ENCODE measurements at places on chromosomes 13 and 19. TPM values are rescaled to one million over a fixed set of nuclear protein-coding genes. Genes with fewer than 3 reads are reported as not detected.

Gene EFNA2
- total RNA-seq, result not detected

DNA sequence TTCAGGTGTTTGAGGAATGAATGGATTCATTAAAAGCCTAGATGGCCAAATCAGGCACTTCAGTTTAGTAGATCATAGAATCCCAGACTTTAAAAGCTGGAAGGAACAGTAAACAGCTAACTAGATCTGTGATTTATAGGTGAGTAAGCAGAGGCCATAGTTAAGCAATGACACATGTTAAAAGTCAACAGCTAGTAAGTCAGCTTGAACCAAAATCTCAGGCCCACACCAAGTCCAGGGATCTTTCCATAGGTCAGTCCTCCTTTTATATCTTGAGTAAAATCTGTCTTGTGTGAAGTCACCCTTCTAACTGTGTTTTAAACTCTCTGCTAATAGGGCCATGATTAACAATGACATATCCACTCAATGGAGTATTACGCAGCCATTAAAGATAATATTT, 275.5 kb upstream of the SOX21 start:
- DNase-seq, result no peak

Gene NTN5
- total RNA-seq, result 1.4 TPM

GRCh38 chr13:104404325-104404724, 1338.1 kb upstream of the SLC10A2 start:
- DNase-seq, result no peak

- peak; percentile 85 for DNase-seq
Observed at GRCh38 chr19:10543420-10544241, at the start of gene ATG4D. Gene ATG4D (plus strand): TSS chr19:10543904. CDS start chr19:10544091, 187 bp downstream.

Gene ACER1
- total RNA-seq, result not detected

Gene MATK
- total RNA-seq, result 1.6 TPM

DNA sequence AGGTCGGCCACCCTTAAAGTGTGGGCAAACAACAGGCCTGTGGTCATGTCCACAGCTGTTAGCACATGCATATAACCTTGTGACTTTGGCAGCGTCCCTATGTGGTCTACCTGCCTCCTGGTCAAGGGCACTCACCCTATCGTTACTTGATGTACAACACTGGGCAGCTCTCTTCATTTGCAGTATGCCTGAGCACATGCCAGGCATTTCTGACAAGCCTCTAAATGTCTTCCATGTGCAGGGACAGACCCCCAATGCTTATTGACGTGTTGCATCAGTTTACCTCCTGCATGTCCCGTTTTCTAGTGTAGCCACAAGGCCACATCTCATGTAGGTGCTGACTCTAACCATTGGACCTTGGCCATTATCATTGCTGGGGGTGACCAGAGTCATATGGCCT, 731.7 kb upstream of the MIR17HG start:
- DNase-seq, result no peak

DNA sequence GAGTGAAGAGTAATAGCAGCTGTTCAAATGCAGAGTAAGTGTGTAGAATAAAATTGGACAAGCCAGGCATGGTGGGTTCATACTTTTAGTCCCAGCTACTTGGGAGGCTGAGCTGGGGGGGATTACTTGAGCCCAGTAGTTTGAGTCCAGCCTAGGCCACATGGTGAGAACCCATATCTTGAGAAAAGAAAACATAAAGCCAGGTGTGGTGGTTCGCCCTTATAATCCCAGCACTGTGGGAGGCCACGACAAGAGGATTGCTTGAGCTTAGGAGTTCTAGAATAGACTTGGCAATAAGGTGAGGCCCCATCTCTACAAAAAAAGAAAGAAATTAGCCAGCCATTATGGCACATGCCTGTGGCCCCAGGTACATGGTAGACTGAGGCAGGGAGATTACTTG, 1241.1 kb downstream of the UQCRFS1 start:
- no peak for DNase-seq

Gene NCCRP1
- total RNA-seq, result not detected

All from sciatic nerve (tissue), 2 donors.